ENCODE measurements at places on chromosomes 13 and 19.
A peak's percentile ranks its signal among the peaks of the same experiment; 100 is the strongest.

GRCh38 chr13:59856281-59856810 lies 307.4 kb downstream of the DIAPH3 start:
- DNase-seq = no peak

GRCh38 chr19:2345794-2346663 lies 14.0 kb upstream of the TMPRSS9 start:
- DNase-seq = no peak

DNA sequence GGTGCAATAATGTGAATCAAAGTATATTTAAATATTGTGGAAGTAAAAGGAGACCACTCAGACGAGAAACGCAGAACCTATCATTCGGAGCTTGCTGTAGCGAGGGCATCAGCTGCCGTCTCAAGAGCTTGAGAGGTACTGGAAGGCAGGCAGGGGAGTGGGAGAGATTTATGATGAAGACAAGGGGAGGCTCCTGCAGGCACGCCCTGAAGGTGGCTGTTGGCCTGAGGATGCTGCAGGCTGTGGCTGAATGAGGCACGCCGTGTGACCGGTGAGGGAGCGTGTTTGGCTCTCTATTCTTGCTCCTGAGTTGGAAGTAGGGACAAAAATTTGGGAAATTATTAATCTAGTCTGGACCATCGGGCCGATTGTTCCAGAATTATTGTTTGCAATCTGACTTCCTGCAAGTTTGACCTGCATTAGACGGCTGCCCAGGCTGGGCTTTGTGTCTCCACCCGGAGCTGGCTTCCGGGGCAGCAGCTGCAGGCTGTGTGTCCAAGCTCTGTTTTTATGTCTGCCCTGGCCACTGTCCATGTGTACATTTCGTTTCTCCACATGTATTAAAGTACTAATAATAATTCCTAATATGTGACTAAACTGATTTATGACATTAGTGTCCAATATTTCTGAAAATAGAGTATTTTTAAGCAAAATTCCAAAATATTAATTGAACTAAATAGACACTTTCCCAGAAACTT lies 91.1 kb upstream of the ANKRD10 start:
- DNase-seq = no peak

GRCh38 chr13:84447640-84447978 lies 565.3 kb upstream of the SLITRK1 start:
- no peak for DNase-seq

DNA sequence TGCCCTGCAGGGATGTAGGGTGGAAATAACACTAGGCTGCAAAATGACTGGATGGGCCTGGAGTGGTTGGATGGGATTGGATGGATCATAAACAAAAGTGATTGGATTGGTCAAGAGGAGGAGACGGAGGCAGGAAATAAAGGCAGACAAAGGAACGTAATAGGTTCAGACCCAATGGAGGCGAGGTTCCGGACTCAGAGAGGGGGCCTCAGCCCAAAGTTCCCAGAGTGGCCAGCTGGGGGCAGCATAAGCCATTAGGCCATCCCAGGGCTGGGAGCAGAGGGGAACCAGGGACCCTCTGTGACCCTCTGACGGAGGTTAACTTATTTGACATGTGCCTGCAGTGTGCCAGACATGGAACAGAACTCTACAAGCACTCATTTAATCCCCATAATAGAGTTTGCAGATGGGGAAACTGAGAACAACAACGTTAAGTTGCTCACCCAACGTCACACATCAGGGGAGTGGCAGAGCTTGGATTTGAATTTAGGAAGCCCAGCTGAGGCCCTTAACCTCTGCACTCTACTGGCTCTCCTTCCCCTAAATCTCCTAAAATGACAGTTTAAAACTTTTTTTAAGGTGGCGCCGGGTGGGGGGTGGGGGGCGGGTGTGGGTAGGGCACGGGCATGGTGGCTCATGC lies 15.3 kb upstream of the MAP1S start:
- peak; percentile 82 for DNase-seq

DNA sequence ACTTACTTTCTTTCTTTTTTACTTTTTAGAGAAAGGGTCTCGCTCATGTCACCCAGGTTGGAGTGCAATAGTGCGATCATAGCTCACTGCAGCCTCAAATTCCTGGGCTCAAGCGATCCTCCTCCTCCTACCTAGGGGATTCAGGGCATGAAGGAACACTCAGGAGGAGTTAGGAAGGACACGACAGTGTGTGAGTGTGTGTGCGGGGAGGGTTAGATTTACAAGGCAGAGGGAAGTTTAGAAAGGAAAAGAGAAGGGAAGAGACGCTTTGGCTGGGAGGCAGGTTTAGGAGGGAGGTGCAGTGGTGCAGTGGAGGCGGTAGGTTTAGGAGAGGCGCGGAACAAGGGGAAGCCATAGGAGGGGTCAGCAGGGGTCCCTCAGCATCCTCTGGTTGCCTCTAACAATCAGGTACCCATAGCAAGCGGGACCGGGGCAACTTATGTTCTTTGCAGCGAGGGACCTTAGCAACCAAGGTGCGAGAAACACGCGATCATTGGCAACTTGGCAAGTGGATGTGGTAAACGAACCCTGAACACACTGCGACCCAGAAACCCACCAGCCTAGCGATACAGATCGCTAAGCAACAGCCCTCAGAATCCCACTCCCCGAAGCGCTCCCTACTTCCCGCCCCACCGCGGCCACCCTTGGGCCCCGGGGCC lies 501 bp downstream of the SIRT2 start:
- no peak for DNase-seq

GRCh38 chr13:50379584-50379983 lies 364.3 kb downstream of the KCNRG start:
- no peak for DNase-seq

GRCh38 chr13:43347877-43348276 lies 324.5 kb downstream of the DNAJC15 start:
- DNase-seq = no peak

- no peak for DNase-seq
Observed at GRCh38 chr13:36764957-36765356, 54.1 kb upstream of the RFXAP start.

DNA sequence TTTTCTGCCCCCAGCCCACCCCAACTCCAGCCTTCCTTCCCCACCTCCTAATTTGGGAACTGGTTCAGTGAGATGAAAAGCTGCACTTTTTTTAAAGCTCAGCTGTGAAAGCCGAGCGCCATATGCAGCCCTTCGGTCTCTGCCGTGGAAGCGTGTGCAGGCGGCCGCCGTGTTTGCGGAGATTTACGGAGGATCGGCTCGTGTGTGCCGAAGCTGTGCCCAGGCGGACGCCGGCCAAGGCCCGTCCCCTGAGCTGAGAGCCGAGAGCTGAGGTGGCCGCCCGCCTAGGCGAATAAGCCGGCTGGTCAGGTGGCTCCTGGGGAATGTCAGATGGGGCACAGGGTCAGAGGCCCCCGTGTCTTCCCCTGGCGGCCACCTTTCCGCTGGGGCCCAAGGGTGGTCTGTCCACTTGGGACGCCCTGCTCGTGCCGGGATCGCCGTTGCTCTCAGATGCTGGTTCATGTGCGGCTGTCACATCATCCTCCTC lies 78.7 kb downstream of the ZNF536 start:
- no peak for DNase-seq
